ENCODE measurements at places on chromosomes 4 and X.

GRCh38 chrX:150547375-150548115 lies 20.9 kb upstream of the MTM1 start:
- peak; percentile 31 for DNase-seq

GRCh38 chr4:184764601-184765000 lies 30.7 kb upstream of the CENPU start:
- no peak for DNase-seq

- DNase-seq = no peak
Observed at GRCh38 chr4:48015216-48015615, 1.3 kb downstream of the CNGA1 start.

DNA sequence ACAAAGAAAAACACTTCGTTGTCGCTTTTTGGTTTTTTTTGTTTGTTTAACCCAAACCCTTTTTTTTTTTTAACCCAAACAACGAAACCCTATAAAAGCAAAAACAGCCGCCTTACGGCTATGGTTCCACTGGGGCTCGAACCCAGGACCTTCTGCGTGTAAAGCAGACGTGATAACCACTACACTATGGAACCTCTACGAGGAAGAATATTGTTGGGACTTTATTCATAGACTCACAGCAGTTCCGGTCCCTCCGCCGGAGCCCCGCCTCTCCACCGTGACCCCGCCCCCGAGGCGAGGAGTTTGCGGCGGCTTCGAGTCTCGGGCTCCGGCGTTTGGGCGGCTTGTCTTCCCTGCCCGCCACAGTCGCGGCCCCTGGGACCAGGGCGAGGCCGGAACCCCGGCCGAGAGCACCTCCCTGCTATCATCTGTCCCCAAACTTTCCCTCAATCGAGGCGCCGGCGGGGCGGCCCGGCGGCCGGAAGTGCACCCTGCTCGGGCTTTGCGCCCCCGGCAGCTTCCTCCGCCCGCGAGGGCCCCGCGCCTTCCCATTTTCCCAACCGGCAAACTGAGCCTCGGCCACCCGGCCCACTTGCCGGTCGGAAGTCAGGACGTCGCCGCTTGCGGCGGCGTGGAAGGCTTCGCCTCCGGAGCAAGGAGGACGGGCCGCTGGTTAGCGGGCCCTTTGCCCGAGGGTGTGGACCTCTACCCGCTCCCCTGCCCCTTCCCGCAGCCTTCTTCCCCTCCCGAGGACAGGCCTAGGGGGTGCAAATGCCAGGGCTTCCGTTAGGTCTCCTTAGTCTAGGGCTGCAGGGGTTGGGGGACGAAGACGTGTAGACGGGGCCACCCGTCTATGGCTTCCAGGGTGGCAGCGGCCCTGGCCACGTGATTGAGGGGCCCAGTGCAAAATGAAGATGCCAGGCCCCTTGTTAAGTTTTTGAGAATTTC lies 3.2 kb upstream of the RS1 start:
- peak; percentile 70 for DNase-seq

- no peak for DNase-seq
Observed at GRCh38 chr4:45370408-45370807, 644.1 kb upstream of the GNPDA2 start.

- no peak for DNase-seq
Observed at GRCh38 chrX:101484135-101484534, 1.1 kb upstream of the ARMCX4 start.

DNA sequence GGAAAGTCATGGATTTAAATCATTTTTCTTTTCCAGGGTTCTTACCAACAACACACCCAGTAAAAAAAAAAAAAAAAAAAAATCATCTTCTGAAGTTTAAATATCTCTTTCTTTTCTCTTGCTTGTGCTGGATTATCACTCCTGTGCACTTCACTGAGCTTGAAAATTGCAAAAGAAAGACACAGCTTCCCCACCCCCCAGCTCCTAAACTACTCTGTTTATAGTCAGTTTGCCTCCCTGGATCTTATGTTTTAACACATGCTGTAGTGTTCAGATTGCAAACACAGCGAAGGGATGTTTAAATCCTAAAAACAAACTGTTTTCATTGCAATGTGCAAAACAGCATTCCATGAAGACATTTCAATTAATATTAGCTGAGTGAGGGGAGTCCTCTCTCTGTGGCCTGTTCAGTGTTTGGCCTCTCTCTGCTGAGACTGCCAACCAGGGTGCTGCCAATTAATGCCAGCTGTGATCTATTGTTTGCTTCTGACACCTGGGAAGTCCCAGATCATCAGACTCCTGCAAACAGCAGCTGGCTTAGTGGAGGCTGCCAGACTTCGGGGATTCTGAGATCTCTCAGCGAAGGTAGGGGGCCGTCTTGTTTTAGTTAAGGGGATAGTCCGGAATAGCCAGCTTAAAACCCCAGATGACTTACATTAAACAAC lies 171.1 kb upstream of the PITX2 start:
- no peak for DNase-seq

DNA sequence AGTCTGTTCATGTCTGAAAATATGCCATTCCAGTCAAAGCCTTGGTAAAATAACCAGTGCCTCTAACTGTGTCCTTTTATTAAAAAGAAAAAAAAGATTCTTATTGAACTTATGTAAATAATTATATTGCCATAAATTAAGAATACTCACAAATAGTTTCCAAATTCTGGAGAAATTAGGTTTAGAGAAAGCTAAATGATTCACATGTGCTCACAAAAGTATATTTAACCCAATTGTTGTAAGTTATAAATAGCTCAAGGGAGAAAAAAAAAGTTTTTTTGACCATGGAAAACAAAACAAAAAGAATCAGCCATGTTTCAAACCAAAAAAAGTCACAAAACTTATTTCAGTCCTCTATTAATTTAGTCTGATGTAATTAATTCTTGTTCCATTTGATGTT lies 25.3 kb upstream of the HERC6 start:
- DNase-seq = no peak

DNA sequence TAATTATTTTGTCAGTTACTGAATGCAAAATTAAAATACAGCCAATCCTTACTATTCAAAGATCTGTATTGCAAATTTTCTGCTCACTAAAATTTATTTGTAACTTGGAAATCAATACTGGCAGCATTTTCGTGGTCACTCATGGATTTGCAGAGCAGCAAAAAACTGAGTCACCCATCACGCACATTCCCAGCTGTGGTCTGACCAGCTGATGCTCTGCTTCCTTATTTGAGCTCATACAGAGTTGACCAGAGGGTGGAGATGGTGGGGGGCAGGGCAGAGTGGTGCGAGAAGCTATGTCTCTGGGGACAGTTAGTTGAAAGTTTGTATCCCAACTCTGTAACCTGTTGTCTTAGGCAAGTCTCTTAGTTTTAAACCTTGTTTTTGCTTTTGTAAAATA lies 214.8 kb downstream of the SPCS3 start:
- DNase-seq = no peak

DNA sequence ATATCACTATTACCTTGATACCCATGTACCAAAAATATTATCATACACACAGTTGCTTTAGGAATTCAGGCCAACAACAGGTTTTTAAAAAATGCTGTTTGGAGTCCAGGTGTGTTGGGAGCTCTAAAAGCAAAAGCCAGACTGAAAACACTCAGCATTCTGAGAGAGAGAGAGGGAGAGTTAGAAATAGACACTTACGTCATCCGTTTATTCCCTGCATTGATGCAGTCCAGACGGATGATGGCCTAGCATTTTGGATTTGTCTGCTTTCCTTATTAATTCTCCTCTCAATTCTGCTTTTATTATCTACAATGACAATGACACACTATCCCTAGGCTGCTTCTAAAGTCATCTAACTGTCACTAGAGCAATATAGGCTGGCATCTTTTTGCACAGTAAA lies 358.3 kb upstream of the BOD1L1 start:
- DNase-seq = no peak

- no peak for DNase-seq
Observed at GRCh38 chr4:15781427-15782095, 3.4 kb downstream of the CD38 start.

GRCh38 chrX:41630091-41630490 lies 58.7 kb upstream of the GPR34 start:
- no peak for DNase-seq

DNA sequence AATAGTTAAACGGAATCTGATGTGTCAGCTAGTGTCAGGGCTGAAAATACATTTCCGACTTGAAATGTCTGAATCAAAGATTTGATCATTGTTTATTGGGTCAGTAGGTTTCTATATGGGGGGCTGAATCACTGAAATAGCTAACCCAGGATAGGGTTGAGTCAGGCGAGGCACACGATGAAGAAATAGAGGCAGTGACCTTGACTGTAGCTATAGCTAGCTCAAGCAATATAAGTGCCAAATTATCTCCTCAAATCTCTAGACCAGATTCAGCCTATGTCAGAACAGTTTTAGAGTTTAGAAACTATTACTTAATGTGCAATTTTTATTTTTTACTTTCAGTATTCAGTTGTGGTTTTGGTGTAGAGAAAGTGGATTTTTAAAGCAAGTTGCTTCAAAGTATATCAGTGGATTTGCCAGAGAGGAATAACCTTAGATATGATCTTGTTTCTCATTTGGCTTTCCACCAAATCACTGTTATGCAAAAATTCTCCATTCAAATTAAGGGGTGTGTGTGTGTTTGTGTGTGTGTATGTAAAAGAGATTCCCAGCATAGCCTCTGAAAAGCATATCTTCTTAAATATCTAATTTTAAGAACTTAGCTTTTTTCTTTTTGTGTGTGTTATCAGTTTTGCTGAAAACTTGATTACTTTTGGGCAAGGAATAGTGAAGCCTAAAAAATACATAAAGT lies 100.3 kb upstream of the RPL34 start:
- no peak for DNase-seq

DNA sequence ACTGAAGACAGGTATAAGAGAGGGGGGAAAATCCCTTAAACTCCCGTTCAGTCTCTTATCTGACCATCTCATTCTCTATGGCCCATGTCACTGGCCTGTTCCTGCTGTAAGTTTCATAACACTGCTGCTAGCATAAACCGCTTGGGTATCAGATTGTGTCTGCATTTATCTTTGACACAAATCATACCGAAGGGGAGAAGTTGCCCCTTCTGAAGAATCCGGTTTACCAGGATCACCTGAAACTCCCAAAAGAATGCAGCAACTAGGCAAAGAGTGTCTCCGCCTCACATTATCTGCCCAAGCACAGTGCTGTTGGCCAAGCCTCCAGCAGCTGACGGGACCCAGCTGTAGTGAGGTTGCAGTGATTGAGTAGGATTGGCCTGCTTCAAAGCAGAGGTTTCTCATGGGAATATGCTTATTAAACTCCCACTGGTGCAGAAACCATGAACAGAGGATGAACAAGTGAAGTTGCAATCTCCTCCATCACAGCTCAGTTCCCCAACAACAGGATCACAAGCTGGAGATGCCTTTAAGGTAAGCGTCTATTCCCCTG lies 71.3 kb upstream of the PUDP start:
- no peak for DNase-seq

DNA sequence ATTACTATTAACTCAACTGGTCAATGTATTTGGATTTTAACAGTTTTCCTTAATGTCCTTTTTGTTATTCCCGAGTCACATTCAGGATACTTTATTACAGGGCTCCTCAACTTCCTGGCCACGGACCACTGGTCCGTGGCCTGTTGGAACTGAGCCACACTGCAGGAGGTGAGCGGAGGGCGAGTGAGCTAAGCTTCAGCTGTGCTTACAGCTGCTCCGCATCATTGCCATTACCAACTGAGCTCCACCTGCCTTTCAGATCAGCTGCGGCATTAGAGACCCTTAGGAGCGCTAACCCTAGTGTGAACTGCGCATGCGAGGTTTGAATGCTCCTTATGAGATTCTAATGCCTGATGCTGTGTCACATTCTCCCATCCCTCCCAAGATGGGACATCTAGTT lies 591.7 kb downstream of the CCSER1 start:
- DNase-seq = no peak

DNA sequence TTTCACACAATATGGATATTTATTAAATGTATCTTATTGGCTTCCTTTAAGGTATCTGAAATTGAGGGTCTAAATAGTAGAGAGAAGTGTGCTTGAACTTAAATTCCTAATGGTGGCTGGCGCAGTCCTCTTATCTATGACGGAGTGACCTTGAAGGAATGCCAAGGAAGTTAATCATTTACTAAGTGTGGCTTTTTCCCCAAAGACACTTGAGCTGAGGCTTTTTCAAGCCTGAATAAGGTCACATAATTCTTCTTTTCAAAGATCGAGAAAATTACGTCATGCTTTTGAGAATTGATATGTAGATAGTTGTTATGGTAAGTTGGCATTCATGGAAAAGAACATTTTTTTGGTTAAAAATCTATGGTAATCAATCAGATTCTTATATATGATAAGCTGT lies 11.7 kb upstream of the PRPS2 start:
- DNase-seq = no peak

- no peak for DNase-seq
Observed at GRCh38 chr4:114057746-114058145, 78.3 kb upstream of the ARSJ start.

DNA sequence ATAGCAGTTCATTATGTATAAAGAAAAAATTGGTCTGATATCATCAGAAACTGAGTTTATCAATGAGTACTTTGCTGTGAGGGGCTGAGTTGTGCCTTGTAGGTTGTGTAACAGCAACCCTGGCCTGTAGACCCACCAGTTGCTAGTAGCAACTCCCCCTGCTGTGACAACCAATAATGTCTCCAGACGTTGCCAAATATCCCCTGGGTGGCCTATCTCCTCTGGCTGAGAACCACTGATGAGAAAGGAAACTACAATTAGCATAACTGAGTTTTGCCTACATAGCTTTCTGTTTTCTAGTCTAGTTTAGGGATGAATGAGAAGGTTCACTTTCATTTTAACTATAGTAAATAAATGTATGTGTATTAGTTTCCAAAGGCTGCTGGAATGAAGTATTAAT lies 234.1 kb downstream of the CPE start:
- no peak for DNase-seq

DNA sequence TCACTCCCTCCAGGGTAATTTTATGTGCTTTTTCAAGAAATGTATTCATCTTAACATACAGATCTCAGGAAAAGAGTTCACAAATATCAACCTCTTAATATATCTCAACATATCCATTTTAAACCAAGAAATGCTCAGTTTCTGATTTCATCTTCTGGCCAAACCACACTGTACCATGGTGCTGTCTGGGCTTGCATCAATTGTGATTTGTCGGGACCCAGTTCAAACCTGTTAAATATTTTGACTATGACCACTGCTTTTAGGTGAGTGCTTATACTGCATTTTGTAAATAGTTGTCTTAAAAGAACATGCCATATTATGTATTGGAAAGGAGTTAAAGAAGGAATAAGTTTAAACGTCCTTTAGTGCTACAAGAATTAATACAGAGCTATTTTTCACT lies 352.1 kb downstream of the SPOCK3 start:
- DNase-seq = no peak

GRCh38 chr4:147479786-147480185 lies 1.1 kb upstream of the EDNRA start:
- DNase-seq = no peak

DNA sequence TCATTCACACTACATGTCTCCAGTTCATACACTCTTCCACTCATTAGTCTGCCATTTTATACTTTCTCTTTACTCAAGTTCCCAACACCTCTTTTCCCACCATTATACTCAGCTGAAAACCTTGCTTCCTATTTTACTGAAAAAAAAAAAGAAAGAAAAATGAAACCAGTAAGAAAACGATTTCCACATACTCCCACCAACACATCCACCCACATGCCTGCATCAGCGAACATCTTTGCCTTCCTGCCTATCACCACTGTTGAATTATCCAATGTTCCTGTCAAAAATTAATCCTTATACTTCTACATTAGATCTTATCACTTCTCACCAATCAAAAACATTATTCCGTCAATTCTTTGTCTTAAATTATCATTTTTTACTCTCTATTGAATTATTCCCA lies 188.1 kb upstream of the FAM241A start:
- no peak for DNase-seq

GRCh38 chr4:181176306-181176705 lies 1066.9 kb upstream of the TENM3 start:
- no peak for DNase-seq

Data from NCI-H1930 (cell line).